ENCODE measurements at places on chromosomes 3 and 15.

DNA sequence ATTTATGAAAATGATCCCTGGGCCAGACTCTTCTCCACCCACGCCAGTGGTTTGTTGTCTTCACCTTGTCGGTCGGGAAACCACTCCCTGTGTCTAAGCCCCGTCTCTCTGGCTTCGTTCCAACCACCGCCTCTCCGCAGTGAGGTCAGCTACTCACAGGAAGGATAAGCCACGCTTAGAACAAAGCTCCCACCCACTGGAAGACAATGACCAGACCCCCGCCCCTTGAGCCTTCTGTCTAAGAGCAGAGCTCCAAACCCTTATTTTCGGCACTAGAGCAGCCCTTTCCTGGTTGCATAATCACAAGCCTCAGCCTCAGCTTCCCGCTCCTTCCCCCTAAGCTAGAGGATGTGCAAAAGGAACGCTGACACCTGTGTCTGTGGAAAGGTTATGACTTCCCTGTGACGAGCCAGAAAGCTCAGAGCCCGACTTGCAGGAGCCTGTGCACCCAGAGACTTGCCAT is 114.9 kb upstream of the MEF2A start:
- DNase-seq = no peak

DNA sequence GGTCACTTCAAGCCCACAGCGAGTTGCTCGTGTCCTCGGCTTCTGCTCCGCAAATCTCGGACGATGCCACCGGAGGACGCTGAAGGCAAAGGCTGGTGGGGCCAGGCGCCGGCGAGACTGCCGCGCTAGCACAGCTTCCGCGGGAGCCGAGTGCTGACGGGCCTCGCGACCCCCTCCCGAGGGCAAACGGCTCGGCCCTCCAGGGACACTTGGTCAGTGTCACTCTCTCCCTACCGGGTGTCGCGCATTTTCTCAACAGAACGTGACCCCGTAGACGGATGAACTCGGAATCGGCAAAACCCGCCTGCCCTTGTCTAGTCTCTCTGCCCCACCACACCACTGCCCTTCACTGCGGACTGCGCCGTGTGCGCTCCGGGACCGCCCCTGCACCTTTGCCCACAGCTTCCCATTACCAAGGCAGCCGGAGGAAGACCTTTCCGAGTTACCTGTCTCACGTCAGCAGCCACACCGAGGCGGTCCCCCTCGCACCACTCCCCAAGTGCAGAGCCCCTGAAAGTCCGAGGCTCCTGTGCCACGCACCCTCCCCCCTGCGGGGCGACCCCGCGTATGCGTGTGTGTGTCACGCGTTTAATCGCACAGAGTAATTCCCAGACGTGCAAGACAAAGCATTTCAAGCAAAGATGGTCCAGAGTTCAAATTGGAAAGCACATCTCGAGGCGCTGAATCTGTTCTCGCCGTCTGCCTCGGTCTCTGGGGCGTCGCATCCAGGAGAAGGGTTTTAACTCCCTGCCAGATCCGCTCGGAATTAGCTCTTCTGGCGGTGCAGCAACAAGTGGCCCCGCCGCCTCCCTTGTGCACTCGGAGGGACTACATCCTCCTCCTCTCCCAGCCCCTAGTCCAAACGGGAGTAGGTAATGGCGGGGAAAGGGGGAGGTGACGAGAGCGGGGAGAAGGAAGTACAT is 245.0 kb upstream of the TOPAZ1 start:
- DNase-seq = no peak

- DNase-seq = no peak
Observed at GRCh38 chr15:60444289-60444912, 34.5 kb downstream of the ICE2 start.

DNA sequence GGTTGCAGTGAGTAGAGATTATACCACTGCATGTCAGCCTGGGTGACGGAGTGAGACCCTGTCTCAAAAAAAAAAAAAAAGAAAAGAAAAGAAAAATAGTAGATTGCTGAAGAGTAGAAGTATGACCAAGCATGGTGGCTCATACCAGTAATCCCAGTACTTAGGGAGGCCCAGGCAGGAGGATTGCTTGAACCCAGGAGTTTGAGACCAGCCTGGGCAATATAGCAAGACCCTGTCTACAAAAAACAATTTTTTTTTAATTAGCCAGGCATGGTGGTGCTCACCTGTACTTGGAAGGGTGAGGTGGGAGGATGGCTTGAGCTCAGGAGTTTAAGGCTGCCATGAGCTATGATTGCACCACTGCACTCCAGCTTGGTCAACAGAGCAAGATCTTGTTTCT is 2.5 kb downstream of the NKTR start:
- no peak for DNase-seq

GRCh38 chr3:123781571-123782275 is 102.4 kb downstream of the MYLK start:
- DNase-seq = no peak

Data from NCI-H187 treated with DMSO at 0.1 percent for 48 hours (cell line).